ENCODE measurements at places on chromosomes 11 and 22.

DNA sequence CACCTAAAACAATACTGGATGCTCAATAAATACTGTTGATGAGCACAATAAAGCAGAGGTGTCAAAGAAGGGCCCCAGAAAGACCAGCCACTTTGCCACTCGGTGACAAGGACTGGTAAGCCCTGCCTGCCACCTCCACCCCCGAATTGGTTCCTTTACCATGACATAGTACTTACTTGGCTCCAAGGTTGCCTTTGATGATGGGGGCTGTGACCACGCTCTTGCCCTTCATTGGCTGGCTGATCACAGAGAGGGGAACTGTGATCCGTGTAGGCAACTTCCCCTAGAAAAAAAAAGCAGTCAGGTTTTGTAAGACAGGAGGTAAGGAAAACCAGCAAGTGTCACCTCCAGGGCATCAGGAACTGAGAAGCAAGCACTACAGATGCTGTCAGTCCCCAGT lies 29.7 kb downstream of the NFRKB start:
- no peak for DNase-seq

GRCh38 chr22:22109693-22110466 lies 127.3 kb upstream of the TOP3B start:
- no peak for DNase-seq

DNA sequence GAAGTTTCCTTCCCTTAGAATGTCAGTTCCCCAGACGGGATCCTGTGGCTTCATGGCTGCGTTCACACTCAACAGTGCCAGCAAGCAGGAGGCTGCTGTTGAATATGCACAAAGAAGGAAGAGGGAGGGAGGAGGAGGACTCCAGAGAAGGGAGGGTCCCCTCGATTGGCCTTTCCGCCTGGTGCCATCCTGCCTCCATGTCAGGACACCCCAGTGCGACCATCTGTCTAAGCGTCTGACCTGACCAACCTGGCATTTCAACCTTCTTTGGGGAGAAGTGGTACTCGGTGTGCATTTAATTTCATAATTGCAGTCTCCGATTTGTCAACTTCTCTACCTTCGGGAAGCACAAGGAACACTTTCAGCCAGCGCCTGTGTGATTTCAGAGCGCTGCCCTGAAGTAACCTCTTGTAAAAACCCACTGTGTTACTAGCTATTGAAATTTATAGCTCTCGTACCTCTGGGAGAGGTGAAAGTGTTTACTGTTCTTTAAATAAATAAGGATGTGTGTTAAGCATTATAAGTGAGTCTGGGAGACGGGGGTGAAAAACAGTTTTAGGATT lies 1491.9 kb downstream of the TBC1D22A start:
- DNase-seq = no peak

- peak; percentile 18 for DNase-seq
These were observed 779.7 kb upstream of the LRRC4C start for GRCh38 chr11:42239188-42239587.

GRCh38 chr11:22539821-22540256 lies 85.8 kb downstream of the FANCF start:
- DNase-seq = peak; percentile 32

- no peak for DNase-seq
These were observed 291.1 kb upstream of the C11orf87 start for GRCh38 chr11:109130910-109131309.

- no peak for DNase-seq
These were observed 108.9 kb downstream of the SGSM3 start for GRCh38 chr22:40479126-40479800.

DNA sequence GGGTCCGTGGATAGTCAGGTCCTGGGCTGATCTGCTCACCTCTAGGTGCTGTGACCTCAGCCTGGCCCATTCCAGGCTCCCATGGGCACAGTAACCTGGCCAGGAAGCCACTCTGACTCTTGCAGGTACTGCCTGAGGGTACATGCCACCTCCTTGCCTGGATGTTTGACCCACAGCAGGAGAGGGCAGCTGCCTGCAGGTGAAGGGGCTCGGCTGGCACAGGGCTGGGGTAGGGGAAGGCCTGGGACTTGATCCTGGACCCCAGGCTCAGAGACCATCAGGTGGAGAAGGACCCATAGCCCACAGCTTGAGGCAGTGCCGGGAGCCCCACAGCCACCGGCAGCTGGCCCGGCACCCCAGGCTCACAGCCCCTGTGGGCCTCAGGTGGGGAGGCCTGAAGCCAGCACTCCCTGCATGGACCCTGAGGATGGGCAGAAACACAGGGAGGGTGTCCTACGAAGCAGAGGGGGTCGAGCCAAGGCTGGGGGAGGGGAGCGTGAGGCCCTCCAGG lies 2.7 kb downstream of the LRRC56 start:
- no peak for DNase-seq

DNA sequence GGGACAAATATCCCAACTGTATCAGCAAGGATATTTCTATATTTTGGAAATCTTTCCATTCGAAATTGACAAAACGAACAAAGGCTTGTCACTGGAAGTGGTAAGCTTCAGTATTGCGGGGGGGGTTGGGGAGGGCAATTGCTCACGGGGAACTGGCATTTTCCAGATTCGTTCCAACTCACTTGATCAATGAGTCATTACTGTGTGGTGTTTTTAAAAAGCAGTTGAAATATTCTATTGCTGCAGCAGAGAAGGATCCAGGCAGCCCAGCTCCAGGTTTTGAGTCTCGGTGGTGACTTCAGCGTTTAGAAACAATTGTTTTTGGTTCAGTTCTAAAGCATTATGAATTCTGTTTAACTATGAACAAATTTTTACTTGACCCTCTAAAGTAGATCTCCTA lies 33.8 kb upstream of the FBLN1 start:
- DNase-seq = peak; percentile 59

- DNase-seq = no peak
These were observed 9.8 kb upstream of the POU2AF1 start for GRCh38 chr11:111388842-111389241.

DNA sequence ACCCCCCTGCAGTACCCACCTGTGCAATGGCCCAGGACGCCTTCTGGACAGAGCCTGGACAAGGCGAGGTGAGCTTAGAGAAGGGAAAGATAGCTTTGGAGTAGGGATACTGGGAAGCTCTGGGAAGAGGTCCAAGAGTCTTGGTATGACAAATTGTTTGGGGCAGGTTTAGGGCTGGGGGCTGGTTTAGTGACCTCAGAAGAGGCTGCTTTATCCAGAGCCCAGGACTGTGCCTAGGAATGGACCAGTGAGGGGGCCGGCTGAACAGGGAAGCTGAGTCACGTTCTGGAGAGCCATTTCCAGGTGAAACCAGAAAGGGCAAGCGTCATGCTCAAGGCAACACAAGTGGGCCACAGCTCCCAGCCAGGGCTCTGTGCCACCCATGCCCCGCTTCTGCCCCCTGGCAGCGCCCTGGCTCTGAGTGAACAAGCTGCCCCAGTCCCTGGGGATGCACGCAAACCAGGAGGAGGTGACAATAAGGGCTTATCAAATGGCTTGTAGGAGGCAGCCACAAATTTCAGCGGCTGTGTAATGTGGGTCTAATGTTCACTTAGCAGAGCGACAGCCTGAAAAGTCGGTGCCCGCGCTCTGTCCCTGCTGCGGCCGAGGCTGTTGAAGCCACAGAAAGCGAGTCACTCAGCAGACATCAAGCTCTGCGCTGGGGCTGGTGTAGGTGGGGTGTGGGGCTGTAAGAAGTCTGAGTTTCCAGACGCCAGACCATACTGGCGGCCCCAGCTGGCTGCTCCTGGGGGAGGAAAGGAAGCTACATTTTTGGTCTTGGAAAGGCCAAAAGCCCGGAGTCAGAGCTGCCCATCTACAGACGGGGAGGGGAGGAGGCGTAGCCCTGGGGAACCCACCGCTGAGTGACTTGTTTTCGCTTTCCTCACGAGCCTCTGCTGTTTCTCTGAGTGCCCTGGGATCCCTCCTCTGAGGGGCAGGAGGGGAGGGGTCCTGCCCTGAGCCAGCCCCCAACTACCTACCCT lies 18.3 kb upstream of the SYT7 start:
- DNase-seq = peak; percentile 27

- no peak for DNase-seq
These were observed 61.3 kb downstream of the DENND5A start for GRCh38 chr11:9203691-9204311.

DNA sequence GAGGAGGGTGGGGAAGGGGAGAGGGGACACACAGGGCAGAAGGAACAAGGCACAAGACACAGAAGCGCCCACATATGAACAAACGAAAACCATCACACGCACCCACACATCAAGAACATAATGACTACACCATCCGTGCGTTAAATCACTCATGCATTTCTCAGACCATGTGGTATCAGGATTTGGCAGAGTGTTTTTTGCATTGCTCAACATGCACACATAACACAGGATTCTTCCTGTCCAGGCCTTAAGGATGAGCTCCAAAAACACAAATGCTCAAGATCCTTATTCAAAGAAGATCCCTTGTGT lies 309.5 kb downstream of the CADM1 start:
- no peak for DNase-seq

DNA sequence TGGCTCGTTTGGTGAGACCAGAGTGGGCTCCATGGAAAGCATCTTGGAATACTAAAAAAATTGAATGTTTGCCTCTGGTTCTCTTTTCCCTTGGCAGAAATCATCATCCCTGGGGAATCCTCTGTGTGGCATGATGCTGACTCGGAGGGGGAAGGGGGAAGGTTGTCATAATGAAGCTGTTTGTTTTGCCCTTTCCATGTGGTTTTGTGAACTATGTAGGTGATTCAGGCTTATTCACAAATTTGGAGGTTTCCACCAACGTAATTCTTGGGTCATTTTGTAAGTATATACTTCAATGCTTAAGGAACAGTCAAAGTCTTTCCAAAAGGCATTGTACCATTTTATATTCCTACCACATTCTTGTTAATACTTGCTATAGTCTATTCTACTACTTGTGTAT lies 754.0 kb upstream of the FAT3 start:
- no peak for DNase-seq

DNA sequence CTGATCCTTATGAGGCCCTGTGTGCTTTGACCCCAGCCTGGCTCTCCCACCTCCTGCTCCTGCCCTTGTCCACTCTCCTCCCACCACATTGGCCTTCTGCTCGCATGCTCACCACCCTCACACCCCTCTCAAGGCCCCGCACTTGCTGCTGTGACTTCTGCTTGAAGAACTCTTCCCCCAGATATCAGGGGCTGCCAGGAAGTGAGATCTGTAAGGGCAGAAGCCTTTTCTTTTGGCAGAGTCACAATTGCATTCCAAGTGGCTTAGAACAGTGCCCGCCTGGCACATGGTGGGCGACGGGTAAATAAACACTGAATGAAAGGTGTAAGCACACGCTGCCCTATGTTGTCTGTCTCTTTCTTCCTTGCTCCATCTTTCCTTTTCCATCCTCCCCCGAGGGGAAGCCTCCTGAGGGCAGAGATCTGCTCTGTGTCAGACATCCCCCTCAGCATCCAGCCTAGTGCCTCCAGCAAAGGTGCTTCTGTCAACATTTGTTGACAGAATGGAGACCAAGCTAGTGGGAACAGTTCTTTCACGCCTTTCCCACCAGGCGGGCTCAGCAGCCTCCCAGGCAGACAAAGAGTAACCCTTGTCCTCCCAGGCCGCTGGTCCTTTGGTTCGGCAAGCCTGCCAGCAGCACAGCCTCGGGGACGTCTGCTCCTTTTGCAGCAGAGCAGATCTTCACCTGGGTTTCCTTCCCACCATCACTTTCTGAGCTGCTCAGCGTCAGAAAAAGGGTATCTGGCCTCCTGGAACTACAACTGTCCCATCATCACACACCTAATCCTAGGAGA lies 10.0 kb upstream of the PEX26 start:
- no peak for DNase-seq

- DNase-seq = no peak
These were observed 25.2 kb upstream of the BMAL1 start for GRCh38 chr11:13252438-13252837.

- DNase-seq = no peak
These were observed 105.1 kb upstream of the NCAM1 start for GRCh38 chr11:112856133-112856532.

- DNase-seq = no peak
These were observed 927.4 kb downstream of the BRD1 start for GRCh38 chr22:48900327-48900597.

DNA sequence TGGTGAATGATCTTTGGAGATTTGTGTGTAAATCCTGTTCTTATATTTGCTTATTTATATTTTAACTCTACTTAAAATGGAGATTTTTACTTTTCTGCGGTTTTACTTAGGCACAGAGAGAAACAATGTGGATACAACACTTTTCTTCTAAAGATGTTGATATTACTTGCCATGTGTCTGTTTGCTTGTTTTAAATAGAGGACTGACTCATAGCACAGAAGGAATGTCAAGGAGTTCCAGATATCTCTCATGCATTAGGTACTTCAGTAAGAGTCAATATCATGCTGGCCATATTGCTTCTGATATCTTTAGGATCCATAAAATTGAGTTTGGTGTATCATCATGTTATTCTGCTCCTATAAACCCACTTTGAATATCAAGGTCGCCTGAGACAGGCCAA lies 395.0 kb downstream of the OPCML start:
- DNase-seq = no peak

GRCh38 chr11:113989916-113990315 lies 15.0 kb downstream of the HTR3A start:
- no peak for DNase-seq

DNA sequence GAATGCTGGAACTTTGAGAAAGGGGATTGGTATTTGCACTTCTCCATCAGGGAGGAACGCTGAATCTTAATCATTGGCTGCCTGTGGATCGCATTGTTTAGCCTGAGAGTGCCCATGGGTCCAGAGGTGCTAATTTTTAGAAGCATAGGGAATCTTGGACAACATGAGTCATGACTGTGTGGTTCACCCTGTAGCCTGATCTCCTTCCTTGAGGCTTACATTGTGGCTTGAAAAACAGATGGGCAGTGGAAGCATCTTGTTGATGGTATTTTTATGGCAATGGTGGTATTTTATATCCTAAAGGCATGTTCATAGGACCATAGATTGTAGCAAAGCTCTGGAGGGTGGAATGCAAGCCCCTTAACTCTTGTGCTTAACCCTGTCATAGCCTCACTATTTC lies 99.2 kb upstream of the DBX1 start:
- DNase-seq = no peak

DNA sequence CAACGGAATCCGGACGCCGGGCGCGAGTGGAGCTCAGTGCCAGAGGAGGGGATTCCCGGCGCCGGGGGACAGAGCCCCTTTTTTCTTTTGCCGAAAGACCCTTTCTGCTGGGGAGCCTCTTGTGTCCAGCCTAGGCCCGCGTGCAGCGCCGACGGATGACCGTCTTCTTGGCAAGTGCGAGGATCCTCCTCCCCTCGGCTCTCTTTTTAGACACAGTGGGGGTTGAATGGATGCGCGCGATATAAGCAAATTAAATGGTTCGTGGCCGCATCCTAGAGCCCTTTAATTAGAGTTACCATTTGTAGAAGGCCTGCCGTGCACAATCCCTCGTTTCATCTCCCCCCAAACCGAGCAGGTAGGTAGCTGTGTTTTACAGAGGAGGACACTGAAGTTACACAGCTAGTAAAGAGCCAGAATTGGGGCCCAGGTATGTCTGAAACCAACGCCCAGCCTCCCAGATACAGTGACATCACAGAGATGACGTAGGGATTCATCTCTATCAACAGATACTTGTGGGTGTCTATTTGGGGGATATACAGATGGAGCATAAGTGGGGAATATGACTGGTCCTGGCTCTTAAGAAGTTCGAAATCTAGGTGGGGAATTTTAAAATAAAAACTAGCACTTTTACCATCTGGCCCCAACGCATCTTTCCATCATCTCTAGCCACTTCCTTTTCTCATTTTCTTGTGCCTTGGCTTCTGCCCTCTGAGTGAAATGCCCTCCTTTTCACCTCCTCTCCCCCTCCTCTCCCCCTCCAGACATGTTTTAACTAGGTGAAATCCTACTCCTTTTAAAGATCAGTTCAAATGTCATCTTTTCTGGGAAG lies 875 bp downstream of the TCP11L1 start:
- no peak for DNase-seq

- no peak for DNase-seq
These were observed 17.9 kb upstream of the PDE3B start for GRCh38 chr11:14625586-14626205.

All from fibroblast of the conjunctiva (primary cell).